Hematopoietic multipotent progenitor cell treated with erythropoietin and hydrocortisone succinate and interleukin-3 and kit ligand, for 4 days (in vitro differentiated cells): ENCODE measurements at places on chromosomes 12 and 14.

GRCh38 chr12:46300910-46301309, 32.1 kb upstream of the SLC38A1 start:
- peak; percentile 55 for DNase-seq

DNA sequence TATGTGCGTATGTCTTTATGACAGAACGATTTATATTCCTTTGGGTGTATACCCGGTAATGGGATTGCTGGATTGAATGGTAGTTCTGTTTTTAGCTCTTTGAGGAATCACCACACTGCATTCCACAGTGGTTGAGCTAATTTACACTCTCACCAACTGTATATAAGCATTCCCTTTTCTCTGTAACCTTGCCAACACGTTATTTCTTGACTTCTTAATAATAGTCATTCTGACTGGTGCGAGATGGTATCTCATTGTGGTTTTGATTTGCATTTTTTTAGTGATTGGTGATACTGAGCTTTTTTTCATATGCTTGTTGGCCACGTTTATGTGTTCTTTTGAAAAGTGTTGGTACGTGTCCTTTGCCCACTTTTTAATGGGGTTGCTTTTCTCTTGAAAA, 49.7 kb downstream of the FRS2 start:
- no peak for DNase-seq

DNA sequence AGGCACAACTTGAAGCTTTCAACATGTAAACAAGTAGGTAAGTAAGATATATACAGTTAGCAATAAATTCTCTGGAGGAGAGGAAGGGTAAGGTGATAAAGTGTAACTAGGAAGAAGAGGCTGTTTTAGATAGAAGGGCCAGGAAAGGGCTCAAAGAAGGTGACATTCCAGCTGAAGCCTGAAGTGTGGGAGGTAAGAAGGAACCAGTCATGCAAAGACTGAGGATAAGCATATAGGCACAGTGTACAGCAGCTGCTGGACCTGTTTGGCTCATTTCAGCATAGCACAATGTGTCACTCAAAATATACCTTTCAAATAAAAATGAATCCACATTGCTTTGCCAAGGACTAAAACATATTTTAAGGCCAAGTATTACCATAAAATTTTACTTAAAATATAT, 28.6 kb upstream of the ARL1 start:
- DNase-seq = no peak

DNA sequence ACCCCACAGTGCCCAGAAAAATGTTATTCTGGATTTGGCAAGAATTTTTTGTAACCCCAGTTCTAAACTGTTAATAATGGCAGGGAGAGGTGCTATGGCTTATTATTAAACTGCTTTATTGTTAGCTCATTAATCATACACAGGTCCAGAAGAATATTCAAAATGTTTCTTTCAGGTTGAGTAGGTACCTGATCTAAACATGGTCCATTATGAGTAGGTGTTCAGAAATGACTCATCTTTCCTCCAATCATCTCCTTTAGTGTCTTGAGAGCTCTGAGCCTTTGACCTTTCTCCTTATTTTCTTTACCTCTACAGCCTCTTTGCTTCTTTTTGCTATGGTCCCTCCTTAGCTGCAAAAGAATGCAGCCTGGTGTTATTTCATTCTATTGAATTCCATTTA, 211.0 kb upstream of the GARIN6 start:
- DNase-seq = no peak

DNA sequence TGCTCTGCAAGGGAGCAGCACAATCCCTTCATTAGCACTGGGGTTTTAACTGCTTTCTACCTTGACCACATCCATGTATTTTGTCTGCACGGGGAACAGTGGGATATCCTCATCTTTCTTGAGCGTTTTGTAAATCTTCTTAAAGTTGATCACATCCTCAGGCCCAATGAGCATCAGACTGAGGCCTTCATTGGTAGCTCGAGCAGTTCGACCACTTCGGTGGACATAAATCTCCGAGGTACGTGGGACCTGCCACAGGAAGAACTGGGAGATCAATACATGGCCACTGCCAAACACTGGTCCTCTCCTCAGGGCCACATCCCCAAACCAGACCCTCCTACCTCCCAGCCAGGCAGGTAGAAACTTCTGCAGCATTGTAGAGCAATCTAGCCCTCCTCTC, 26.1 kb downstream of the DDX24 start:
- no peak for DNase-seq

DNA sequence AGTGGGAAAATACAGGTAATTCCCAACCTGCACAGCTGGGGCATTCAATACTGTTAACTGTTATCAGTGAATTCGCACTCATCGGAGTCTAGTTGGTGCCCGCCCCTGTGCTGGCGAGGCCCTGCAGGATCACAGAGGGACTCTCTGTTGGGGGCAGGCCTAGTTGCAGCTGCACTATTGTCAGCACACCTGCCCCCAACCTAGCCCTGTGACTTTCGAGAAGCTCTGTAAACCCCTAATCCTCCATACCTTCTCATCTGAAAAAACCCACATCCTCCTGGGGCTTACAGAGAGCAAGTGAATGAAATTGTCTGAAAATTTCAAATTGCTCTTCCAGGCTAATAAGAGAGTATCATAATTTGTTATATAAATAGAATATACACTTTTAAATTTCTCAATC, 132.2 kb upstream of the NUDT4 start:
- DNase-seq = no peak

DNA sequence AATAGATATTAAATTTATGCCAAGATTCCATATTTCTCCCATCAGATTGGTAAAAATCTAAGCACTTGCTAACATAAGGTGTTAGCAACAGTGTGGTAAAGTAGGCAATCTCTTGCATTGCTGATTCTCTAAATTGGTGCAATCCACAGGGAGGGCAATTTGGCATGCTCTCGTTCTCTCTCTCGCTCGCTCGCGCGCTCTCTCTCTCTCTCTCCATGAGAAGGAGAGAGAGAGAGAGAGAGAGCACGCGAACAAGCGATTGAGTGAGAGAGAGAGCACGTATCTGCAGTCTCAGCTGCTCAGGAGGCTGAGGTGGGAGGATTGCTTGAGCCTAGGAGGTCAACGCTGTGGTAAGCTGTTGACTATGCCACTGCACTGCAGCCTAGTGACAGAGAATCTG, 25.9 kb downstream of the PSEN1 start:
- no peak for DNase-seq

DNA sequence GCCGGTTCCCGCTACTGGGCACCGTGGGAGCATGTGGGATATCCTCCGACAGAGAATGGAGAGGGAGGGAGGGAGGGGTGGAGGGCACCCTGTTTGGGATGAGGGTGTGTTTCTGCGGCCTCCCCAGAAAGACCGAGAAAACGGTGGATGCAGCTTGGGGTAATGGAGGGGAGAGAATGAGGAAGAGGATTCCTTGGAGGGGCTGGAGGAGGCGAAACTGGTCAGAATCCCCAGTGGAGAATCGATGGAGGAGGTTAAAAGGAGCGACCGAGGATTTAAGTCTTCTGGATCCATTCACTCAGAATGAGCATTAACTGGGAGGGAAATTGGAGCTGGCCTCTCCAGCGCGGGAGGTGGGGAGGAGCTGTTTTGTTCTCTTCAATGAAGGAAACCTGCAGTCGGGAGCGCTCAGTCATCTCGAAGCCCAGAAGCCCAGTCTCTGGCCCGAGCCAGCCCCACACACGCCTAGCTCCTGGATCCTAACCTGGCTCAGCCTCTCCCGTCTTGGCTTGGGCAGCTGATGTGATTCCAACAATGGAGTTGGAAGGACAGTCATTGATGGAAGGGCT, 581 bp downstream of the ARG2 start:
- DNase-seq = no peak

- DNase-seq = no peak
These were observed 9.1 kb downstream of the EID3 start for GRCh38 chr12:104312654-104313053.

- peak; percentile 16 for DNase-seq
These were observed 55.9 kb downstream of the ZFC3H1 start for GRCh38 chr12:71607494-71608330.

- DNase-seq = peak; percentile 76
These were observed 62.8 kb downstream of the HRK start for GRCh38 chr12:116818341-116818856.

- DNase-seq = peak; percentile 83
These were observed 11.2 kb upstream of the PYGL start for GRCh38 chr14:50955373-50956043.

DNA sequence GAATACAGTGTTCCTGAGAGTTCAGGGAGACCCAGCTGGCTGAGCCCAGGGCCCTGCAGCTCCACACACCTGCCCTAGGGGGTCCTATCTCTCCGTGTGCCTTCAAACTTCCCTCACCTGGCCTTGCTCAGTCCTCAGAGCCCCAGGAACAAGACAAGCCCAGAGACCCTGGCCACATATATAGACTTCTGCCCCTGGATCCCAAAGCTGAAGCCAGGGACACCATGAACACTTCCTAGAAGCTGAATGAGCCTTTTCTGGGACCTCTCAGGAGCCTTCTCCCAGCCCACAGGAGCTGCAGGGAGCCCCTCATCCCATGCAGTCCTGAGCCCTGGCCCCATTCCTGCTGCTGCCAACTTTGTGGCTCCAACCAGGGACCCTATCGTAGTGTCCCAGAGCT, 190.5 kb downstream of the DICER1 start:
- no peak for DNase-seq

DNA sequence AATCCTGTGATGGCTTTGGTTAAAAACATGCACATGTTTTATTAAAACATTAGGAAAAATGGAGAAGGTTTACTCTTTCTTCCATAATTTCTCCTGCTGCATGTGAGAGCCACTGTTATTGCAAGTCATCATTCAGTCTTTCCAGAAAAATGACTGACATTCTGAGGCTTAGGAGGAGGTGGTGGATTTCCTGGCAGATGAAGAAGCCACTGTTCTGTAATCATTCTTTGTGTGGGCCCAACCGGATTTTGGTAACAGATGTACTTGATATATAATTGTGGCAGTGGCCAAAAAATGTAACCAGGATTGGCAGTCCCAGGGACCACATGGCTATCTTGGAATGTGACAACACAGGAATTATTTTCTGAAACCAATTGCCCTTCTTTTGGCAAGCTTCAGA, 120.2 kb downstream of the DAAM1 start:
- DNase-seq = peak; percentile 46

GRCh38 chr14:83129496-83129895, 1595.8 kb upstream of the SEL1L start:
- no peak for DNase-seq

GRCh38 chr14:104717646-104718045, 6.4 kb upstream of the ADSS1 start:
- no peak for DNase-seq

GRCh38 chr14:70891737-70892136, 15.5 kb upstream of the PCNX1 start:
- DNase-seq = no peak

- DNase-seq = no peak
These were observed 59.8 kb upstream of the RBM19 start for GRCh38 chr12:114025935-114026334.

DNA sequence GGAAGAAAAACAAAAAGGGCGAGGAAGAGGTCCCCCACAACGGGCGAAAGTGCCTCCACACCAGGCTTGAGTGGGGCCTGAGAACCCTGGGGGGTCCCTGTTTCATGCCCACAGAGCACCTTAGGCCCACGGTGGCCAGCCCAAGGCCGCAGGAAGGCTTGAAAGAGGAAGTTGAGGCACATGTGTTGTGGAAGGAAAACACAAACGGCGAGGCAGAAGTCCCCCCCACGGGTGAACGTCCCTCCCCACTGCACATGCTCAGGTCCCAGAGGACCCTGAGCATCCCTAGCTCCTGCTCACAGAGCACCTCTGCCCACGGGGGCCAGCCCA, 371.5 kb downstream of the ALG10 start:
- no peak for DNase-seq
